ENCODE measurements at places on chromosomes 12 and 14.

GRCh38 chr12:4819654-4820053, 90.1 kb upstream of the KCNA1 start:
- DNase-seq: no peak

- DNase-seq: no peak
Observed at GRCh38 chr14:101185946-101186345, 282.4 kb upstream of the RTL1 start.

DNA sequence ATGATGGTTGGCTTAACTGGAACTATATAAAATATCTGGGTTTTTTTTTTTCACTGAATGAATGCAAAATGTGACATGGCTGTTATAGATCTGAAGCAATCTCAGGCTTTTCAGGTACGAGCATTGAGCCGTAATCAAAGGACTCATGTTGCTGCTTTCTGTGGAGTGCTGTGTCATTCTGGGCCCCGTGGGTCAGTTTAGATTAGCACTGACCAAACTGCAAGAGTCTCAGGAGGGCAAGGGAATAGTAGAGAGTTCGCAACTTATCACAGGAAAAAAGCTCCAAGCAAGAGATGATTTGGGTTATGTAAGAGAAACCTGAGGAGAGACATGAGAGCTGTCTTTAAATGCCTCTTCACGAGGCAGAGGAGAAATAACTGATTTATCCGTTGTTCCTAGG, 59.1 kb downstream of the UBR7 start:
- no peak for DNase-seq

DNA sequence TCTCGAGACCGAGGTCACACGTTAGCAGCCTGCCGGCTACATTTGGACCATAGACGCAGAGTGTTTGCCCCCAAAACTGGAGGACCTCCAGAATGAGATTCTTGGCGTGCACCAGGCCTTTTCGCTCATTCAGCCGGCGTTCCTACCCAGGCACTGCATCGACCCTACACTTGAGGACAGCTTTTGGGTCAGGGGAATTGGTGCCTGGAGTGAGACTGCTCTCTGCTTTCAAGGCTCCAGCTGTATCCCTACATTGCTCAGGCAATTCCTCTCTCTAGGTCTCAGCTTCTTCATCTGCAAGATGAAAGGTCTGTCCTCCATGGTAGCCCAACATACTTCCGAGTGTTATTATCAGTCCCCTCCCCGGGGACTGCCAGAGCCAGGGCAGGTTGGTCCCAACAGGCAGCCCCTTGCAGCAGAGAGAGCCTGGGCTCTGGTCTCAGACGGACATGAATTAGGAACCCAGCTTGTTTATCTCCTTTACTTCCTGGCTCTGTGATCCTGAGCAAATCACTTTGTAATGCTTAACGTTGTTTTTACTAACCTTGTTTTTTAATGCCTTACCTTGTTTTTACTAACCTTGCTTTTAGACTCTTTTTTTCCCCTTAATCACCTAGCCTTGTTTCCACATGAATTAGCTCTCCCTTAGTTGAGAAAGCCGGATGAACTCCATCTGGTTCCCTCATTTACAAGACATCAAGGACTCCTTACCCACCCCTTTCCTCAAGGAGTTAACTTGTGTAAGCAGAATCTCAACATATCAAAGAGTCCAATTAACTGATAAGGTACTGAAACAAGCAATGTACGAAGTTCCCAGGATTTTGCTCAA, 892 bp downstream of the TCHP start:
- no peak for DNase-seq

DNA sequence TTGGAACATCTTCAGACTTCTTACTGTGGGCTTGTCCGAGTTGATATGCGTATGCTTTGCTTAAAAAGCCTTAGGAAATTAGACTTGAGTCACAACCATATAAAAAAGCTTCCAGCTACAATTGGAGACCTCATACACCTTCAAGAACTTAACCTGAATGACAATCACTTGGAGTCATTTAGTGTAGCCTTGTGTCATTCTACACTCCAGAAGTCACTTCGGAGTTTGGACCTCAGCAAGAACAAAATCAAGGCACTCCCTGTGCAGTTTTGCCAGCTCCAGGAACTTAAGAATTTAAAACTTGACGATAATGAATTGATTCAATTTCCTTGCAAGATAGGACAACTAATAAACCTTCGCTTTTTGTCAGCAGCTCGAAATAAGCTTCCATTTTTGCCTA, 8.8 kb downstream of the LRR1 start:
- no peak for DNase-seq

DNA sequence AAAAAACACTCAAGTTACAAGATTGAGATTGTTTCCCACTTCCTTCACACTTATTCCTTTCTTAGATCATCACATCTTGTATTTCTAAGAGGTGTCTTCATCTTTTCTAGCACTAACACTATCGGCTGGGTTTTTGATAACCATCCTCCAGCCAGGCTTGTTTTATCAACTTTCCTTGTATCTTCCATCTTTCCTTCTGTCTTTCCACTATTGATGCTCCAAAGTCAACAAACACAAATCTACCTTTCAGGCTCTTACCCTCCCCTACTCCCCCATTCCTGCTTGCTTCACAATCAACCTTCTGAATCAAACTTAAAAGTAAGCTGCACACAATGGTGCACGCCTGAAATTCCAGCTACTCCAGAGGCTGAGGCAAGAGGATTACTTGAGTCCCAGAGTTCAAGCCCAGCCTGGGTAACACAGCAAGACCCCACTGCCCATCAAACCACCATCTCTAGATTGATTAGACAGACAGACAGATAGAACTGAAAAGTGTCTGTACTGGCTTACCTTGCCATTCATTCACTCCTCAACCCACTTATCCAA, 12.9 kb downstream of the MED13L start:
- no peak for DNase-seq

DNA sequence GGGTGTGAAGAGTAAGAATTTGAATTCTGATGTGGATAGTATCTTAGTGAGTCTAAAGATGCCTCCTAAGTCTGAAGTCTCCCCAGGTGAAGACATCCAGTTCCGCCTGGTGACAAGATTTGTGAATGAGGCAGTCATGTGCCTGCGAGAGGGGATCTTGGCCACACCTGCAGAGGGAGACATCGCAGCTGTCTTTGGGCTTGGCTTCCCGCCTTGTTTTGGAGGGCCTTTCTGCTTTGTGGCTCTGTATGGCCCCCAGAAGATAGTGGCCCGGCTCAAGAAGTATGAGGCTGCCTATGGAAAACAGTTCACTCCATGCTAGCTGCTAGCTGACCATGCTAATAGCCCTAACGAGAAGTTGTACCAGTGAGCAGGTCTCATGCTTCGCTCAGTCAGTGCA, 24.6 kb upstream of the AICDA start:
- no peak for DNase-seq

- DNase-seq: no peak
Observed at GRCh38 chr12:130788515-130788914, 50.5 kb downstream of the STX2 start.

- DNase-seq: no peak
Observed at GRCh38 chr12:22692964-22693555, 68.1 kb downstream of the ETNK1 start.

- no peak for DNase-seq
Observed at GRCh38 chr14:101340556-101340955, 220.7 kb upstream of the DIO3 start.

DNA sequence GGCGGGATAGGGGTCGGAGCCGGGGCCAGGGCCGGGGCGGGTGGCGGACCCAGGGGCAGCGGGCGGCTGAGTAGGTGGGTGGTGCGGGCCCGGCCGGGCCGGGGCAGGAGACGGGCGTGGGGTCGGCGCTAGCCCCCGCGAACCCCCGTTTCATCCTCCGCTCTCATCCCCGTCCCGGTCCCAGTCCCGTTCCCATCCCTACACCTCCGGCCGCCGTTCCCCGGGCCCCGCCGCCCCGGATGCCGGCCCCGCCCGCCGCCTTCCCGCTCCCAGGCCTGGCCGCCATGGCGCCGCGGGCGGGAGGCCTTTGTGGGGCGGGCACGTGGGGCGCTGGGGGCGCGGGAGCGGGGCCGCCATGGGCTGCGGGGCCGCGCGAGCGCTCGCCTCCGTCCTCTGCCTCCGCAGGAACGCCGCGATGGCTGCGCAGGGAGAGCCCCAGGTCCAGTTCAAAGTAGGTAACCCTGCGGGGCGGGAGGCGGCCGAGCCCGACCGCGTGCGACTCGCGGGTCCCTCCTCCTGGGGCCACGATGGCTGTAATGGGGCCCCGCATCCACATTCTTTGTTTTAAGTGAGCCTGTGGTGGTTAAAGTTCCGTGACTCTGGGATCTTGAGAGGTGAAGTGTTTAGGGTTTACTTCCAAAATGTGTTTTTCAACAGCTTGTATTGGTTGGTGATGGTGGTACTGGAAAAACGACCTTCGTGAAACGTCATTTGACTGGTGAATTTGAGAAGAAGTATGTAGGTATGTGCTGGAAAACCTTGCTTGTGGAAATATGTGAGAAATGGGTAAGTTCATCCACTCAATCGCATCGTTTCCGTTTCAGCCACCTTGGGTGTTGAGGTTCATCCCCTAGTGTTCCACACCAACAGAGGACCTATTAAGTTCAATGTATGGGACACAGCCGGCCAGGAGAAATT, 572 bp downstream of the RAN start:
- no peak for DNase-seq

- DNase-seq: no peak
Observed at GRCh38 chr12:66297923-66298322, 4.4 kb upstream of the HELB start.

DNA sequence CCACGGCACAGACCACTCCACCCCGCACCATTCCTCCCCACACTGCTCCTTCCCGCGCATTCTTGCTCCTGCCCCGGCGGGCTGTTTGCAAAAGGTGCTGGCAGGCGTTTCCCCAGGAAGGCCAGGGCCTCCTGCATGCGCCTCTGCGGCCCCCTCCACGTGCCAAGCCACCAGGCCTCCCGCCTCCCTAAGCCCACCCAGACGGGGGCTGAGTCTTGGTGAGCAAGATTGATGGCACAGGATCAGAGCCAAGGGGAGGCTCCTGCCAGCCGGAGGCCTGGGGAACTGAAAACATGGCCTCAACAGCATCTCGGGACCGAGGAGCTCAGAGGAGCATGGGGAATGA, 328.3 kb upstream of the DIO3 start:
- no peak for DNase-seq

GRCh38 chr12:111822886-111823285, 19.1 kb upstream of the MAPKAPK5 start:
- no peak for DNase-seq

DNA sequence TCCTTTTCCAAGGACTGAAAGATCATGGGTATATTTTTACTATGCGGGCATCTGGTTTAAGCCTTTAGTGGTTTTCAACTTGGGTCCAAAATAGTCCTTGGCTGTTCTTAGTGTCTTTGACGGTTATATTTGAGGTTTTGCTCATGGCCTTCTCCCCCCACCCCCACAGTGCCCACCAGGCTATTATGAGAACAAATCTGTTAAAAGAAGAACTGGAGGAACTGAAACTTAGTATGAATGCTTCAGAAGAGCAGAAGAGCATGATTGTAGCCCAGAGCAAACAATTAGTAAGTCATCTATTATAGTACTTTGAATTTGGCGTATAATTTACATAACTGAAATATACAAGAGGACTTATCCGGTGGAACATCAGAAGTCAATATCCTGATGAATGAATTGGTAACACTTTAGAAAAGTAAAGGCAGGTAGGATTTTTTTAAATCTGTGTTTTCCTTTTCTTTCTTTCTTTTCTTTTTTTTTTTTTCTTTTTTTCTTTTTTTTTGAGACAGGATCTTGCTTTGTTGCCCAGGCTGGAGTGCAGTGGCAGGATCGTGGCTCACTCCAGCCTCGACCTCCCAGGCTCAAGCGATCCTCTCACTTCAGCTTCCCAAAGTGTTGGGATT, 71.8 kb upstream of the BCAT1 start:
- no peak for DNase-seq

- no peak for DNase-seq
Observed at GRCh38 chr12:108630481-108631207, 3.0 kb downstream of the SELPLG start.

- no peak for DNase-seq
Observed at GRCh38 chr14:37047226-37047625, 125.2 kb downstream of the SLC25A21 start.

GRCh38 chr14:105471823-105472485, 2.7 kb upstream of the CRIP2 start:
- no peak for DNase-seq

GRCh38 chr12:115683240-115683780, 594.2 kb downstream of the MED13L start:
- DNase-seq: no peak

GRCh38 chr14:103801459-103801858, 45.9 kb downstream of the PPP1R13B start:
- no peak for DNase-seq

- no peak for DNase-seq
Observed at GRCh38 chr12:30537228-30537627, 158.4 kb downstream of the IPO8 start.

- no peak for DNase-seq
Observed at GRCh38 chr12:10365696-10366405, 24.0 kb downstream of the KLRK1 start.

GRCh38 chr12:58887068-58887467, 33.2 kb downstream of the LRIG3 start:
- no peak for DNase-seq

GRCh38 chr14:64174922-64175782, 119.0 kb downstream of the ESR2 start:
- DNase-seq: no peak

DNA sequence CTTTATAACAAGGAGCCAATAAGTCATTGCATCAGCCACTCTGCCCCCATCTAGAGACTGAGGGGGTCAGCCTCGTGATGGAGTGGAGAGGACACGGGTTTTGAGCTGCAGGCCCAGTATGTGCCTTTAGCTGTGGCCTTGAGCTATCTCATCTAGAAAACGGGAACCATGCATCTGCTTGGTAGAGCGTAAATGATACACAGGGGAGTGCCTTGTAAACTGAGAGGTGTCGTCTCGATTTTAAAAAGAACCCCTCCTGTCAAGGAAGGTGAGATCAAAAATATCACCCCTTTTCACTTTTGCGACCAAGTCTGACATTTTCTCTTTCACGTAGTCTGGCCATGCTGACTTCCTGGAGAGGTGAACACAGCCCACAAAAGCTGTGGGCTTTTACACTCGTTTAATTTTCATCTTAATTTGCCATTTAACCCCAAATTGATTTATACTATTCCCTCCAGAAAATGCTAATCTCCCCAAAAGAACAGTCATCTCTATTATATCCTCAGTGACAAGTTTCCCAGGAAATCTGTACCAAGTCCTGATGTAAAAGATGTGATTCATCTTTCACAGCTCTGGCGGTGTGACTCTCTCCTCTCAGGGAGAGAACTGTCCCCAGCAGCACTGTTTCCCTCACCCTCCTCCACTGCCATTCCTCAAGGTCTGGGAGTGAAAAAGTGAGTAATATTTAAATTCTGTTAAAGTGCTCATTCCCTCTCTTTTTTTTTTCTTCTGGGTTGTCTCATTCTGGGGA, 30.6 kb downstream of the VCPKMT start:
- DNase-seq: peak; percentile 61

GRCh38 chr14:34453226-34453625, 8.8 kb downstream of the SPTSSA start:
- no peak for DNase-seq

Data from stimulated activated CD8-positive, alpha-beta memory T cell treated with anti-CD3 and anti-CD28 coated beads, Interleukin-7, amount 100 ng/mL, for 48 hours (primary cell).